ENCODE measurements at places on chromosomes 7 and 10.

DNA sequence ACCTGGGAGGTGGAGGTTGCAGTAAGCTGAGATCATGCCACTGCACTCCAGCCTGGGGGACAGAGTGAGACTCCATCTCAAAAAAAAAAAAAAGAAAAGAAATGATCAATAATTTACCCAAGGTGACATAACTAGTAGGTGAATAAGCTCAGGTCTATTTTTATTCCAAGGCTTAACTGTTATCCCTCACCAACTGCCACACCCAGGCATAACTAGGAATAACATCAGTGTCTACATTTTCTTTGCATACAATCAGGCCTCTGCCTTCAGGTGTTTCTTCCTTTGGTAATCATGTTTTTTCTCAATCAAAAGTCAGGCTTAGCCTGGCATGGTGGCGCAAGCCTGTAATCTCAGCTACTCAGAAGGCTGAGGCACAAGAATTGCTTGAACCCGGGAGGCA is 26.6 kb downstream of the CPEB3 start:
- no peaks in the 10 kb centered on the region for H3K27me3 ChIP-seq
- peaks cover 8% of the 10 kb centered on the region for H3K4me1 ChIP-seq
- no peak overlapping the region for H3K27ac ChIP-seq

DNA sequence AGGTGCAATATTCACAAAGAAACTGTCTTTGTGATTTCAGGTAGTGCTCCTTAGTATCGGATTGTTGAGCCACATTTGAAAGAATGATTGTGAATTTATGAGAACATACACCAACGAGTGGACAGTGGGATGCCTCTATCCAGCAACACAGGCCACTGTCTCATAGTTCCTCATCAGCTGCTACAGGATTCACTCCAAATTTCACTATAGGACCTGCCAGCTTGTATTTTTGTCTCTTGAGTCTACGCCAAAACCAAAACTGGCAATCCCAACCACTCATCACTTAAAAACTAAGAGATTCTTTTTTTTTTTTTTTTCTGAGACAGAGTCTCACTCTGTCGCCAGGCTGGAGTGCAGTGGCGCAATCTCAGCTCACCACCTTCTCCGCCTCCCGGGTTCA is 964.5 kb downstream of the CNTNAP2 start:
- H3K27me3 ChIP-seq = no peaks in the 10 kb centered on the region
- no peak overlapping the region for H3K4me3 ChIP-seq
- H3K4me1 ChIP-seq = no peaks in the 10 kb centered on the region

DNA sequence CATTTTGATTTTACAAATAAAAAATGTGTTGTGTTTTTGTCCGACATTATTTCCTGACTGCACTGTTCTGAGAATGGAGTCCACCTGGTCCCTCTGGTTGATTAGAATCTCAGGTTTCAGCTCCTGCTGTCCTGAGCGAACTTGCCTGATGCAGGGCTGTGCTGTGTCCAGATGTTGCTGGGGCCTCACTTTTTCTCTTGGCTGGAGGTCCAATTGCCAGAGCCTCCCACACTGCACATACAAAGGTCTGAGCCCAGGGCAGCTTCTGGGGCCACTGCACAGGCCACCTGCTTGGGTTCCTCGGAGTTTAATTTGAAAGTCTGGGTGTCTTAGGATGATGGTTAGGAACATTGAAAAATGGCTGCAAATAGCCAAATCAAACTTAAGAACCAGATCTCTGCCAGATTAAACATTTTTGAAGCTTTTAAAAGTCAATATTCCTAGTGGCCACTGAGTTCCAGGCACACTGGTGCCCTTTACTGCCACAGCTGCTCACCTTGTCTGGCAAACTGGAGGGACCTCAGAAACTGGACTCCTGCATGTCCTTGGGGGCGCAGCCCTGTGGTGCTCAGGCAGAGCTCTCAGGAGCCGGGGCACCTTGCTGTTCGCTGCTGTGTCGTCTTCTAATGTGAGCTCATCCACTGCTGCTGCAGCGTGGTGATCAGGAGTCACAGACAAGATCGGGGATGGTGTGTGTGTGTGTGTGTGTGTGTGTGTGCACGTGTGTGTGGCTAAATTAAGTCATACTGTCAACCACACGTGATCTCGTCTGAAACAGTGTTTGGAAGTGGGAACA is 75.0 kb downstream of the WDR37 start:
- no peak overlapping the region for H3K27ac ChIP-seq
- no peaks in the 10 kb centered on the region for H3K4me1 ChIP-seq
- no peak overlapping the region for H3K4me3 ChIP-seq
- peaks cover 62% of the 10 kb centered on the region for H3K36me3 ChIP-seq

DNA sequence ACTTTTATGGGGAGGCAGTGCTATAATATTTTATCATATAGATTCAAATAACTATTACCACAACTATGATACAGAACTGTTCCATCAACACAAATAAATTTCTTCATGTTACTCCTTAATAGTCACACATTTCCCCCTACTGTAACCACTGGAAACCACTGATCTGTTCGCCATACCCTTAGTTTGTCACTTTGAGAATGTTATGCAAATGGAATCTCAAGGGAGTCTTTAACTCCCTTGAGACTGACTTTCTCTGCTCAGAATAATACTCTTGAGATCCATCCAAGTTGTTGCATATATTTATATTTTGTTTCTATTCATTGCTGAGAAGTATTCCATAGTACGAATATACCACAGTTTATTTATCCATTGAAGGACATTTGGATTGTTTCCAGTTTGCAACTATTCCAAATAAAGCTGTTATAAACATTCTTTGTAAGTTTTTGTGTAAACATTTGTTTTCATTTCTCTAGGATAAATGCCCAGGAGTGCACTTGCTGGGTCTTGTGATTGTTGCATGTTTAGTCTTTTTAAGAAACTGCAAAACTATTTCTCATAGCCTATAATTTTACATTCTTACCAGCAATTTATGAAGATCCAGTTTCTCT is 19.7 kb upstream of the PON2 start:
- DNase-seq = no peak
- H3K27ac ChIP-seq = no peak overlapping the region
- H3K27me3 ChIP-seq = no peaks in the 10 kb centered on the region
- H3K4me3 ChIP-seq = no peak overlapping the region

DNA sequence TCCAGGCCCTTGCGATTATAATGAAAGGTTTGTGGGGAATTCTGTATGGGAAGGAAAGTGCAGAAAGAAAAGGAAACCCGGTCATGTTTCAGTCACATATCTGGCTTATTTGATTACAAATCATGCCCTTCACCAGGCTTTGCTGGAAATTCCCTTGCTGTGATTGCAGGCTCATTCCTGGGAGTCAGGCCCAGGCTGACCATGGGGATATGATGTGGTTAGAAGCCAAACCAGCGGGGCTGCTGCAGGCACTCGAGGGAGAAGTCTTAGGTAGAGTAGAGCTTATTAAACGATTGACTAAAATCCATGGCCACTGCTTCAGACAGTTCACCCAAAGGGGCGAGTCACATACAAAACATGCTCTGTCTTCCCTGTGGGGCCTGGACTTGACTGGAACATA is 16.2 kb downstream of the PKD1L1 start:
- H3K4me3 ChIP-seq = no peak overlapping the region
- peaks cover 24% of the 10 kb centered on the region for H3K4me1 ChIP-seq
- no peaks in the 10 kb centered on the region for H3K27me3 ChIP-seq
- DNase-seq = no peak

DNA sequence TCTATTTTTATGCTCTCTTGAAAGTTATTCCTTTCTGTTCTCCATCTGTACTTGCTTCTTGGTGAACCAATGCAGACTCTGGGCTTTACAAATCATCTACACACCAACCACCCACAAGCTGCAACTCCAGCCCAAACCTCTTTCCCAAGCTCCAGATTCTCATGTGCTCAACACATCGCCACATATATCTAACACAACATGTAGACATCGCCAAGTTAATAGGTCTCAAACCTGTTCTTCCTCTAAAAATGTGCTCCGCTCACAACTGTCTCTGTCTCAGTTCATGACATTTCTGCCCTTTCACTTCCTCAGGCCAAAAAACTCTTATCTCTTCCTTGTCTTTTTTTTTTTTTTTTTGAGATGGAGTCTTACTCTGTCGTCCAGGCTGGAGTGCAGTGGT is 95.7 kb upstream of the EEPD1 start:
- no peak overlapping the region for H3K27ac ChIP-seq
- DNase-seq = no peak
- no peaks in the 10 kb centered on the region for H3K36me3 ChIP-seq
- H3K4me1 ChIP-seq = no peaks in the 10 kb centered on the region

DNA sequence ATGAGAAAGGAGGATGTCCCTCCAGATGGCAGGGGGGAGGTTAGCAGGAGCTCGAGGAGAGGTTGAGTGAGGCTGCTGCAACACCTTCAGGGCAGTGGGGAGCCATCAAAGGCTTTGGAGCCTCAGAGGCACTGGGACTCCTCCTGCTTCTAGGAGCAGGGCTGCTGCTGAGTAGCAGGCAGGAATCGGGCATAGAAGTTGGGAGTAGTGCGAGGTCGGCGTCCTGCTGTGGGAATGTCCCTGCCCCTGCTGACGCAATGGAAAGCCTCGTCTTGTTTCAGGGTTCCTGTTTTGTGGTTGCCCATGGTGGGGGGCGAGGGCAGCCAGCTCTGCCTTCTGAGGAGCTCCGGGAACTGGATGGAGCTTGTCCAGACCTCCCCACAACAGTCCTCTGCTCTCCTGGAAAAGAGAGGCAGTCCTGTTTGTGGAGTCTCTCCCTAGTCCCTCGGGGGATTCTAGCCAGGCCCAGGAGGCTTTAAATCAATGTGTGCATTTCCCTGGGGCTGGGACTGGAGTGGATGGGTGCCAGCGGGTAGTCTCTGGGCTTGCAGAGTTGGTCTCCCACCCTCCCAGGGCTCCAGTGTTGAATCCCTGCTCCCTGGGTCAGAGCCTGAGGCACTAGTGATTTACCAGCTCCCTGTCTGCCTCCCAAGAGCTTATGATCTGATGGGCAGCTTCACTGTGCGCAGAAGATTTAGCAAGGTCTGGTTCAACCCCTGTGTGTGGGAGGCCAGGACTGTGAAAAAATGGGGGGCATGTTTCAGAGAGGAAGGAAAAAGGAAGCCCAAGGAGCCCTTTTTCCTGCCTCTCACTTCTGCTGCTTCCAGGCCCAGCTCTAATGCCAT is 98.7 kb upstream of the PPIF start:
- DNase-seq = peak; percentile 71
- H3K4me1 ChIP-seq = peaks cover 99% of the 10 kb centered on the region
- H3K36me3 ChIP-seq = no peaks in the 10 kb centered on the region
- no peak overlapping the region for H3K4me3 ChIP-seq
- no peaks in the 10 kb centered on the region for H3K27me3 ChIP-seq
- peak overlapping the region; percentile 95 for H3K27ac ChIP-seq

DNA sequence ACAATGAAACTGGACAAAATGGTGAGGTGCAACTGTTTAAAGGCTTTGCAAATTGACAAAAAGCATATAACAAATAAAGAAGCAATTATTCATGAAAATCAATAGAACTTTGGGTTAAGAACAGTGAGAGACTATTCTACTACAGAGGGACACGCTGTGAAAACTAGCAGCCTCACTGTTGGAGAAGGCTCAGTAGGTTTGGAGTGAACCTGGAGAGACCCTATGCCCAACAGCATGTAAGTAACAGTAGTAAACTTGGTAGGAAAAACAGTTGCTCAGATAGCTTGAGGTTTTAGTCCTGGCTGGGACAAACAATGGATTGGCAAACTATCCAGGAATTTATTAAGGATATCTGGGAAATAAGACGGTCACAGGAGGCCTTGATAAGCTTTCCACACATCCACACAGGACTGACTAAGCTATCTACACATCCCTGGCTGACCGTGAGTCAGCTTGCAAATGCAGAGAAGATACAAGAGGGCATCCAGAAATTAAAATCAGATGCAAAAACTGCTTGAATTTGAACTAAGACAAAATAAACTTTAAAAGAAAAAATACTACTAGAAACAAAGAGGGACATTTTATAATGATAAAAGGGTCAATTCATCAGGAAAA is 15.9 kb downstream of the FAM149B1 start:
- no peak overlapping the region for H3K4me3 ChIP-seq
- peaks cover 80% of the 10 kb centered on the region for H3K36me3 ChIP-seq
- no peaks in the 10 kb centered on the region for H3K27me3 ChIP-seq
- H3K27ac ChIP-seq = no peak overlapping the region
- H3K4me1 ChIP-seq = no peaks in the 10 kb centered on the region
- no peak for DNase-seq

DNA sequence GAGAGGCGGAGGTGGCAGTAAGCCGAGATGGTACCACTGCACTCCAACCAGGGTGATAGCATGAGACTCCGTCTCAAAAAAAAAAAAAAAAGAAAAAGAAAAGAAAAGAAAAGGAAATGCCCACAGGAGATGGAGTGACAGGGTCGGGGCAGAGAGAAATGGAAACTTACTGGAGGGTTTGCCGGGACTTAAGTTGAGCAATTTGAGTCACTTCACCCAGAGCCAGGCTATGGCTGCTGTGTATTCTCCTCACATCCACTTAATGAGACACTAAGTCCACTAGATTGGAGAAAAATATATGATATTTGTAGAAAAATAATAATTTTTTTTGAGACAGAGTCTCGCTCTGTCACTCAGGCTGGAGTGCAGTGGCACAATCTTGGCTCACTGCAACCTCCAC is 4.6 kb upstream of the PFKFB3 start:
- H3K4me1 ChIP-seq = peaks cover 32% of the 10 kb centered on the region
- no peaks in the 10 kb centered on the region for H3K36me3 ChIP-seq
- no peaks in the 10 kb centered on the region for H3K27me3 ChIP-seq

GRCh38 chr10:44393051-44393630 is 8.2 kb upstream of the CXCL12 start:
- H3K27ac ChIP-seq = no peak overlapping the region
- no peak overlapping the region for H3K4me3 ChIP-seq
- H3K36me3 ChIP-seq = no peaks in the 10 kb centered on the region
- no peak for DNase-seq
- no peaks in the 10 kb centered on the region for H3K27me3 ChIP-seq
- no peaks in the 10 kb centered on the region for H3K4me1 ChIP-seq

DNA sequence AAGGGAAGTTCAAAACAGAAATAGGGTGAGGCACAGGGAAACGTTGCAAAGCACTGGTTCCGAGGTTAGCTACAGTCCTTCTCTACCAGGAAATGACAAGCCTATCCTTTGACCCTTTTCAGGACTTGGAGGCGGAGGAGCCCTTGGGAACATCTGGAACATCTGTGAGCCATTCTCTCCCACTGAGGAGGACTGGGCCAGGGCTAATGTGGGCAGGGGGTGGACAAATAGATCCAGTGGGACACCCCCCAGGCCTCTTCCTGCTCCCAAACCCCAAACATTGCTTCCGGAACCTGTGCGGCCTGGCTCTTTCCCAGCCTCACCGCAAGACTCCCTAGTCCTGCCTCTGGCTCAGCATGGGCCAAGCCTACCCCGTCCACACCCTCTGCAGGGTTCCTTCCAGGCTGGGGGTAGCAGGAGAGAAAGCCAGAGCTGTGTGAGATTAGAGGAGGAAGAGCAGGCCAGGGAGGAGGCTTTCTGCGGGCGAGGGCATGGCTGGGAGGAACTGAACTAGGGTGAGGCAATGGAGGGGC is 36.5 kb downstream of the GHRHR start:
- H3K36me3 ChIP-seq = no peaks in the 10 kb centered on the region
- peaks cover 2% of the 10 kb centered on the region for H3K27me3 ChIP-seq
- no peak overlapping the region for H3K4me3 ChIP-seq
- DNase-seq = peak; percentile 40
- H3K27ac ChIP-seq = peak overlapping the region; percentile 58
- peaks cover 23% of the 10 kb centered on the region for H3K4me1 ChIP-seq

Data from heart right ventricle (tissue), 16 donors.